ENCODE measurements at places on chromosomes 11 and 22. TPM values are rescaled to one million over a fixed set of nuclear protein-coding genes. Genes with fewer than 3 reads are reported as not detected.

DNA sequence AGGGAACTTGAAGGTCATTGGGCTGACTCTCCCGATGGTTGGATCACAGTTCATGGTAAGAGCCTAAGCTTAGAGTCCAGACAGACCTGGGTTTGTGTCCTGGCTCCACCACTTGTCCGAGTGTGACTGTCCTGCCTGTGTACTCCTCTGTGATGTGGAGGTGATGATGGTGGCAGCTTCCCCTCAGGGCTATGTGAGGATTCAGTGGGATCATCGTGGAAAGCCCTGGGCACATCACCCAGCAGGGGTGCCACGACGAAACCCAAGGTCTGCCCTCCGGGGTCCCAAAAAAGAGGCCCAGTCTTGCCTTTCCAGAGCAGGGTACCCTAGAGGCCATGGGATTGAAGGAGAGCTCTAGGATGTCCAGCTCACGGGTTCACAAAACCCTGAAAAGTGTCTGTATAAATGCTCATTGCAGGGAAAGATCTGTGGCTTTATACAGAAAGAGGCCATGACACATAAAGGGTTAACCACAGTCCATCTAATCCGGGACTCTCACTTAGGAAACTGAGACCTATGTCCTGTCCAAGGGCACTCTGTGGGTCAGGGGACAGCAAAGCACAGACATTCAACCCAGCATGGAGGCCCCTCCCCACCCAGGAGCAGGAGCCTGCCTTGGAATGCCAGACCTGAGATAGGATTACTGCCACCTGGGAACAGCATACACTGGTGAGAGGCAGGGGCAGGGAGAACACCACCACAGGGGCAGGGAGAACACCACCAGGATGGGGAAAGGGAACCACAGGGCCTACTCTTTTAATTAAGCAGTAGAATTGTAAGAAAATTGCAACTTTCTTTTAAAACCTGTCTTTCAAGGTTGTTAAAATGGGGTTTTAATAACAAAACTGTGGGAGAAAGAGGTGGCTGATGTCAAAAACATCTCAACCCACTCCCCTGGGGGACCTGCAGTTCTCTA is 51.3 kb downstream of the IGLL5 start:
- DNase-seq = no peak

Gene TMEM191B
- total RNA-seq = 1.5 TPM

Gene RTN4R
- 1.3 TPM for total RNA-seq

Gene ZNF280B
- 1.5 TPM for total RNA-seq
